ENCODE measurements at places on chromosomes 7 and 10.

GRCh38 chr7:82736633-82737032 is 293.1 kb upstream of the CACNA2D1 start:
- no peak for DNase-seq

- no peak for DNase-seq
These were observed 26.2 kb upstream of the ZNF716 start for GRCh38 chr7:57423768-57424167.

GRCh38 chr10:52573347-52573746 is 199.2 kb downstream of the MBL2 start:
- no peak for DNase-seq

GRCh38 chr10:96263669-96264068 is 7.7 kb downstream of the BLNK start:
- no peak for DNase-seq

GRCh38 chr10:35451151-35452016 is 115.1 kb downstream of the CCNY start:
- DNase-seq: peak; percentile 47

GRCh38 chr7:50626286-50626685 is 61.1 kb upstream of the DDC start:
- no peak for DNase-seq

GRCh38 chr7:144821067-144821466 is 14.8 kb downstream of the TPK1 start:
- no peak for DNase-seq

DNA sequence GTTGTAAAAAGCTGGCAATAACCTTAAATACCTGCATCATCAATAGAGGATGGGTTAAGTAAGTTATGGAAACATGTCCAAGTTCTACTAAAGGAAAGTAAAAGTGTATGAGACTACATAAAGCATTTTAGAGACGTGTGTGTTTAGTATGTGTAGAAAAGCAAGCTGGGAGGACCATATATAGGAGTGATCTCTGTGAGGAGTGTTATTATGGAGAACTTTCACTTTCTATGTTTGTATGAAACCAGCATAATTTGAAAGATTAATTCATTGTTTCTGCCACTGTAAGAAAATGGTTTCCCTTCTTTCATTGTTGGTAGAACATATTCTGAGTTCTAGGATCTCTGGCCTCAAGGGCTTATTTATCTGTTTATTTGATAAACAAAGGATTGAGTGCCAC is 19.2 kb upstream of the PDLIM1 start:
- DNase-seq: peak; percentile 26

DNA sequence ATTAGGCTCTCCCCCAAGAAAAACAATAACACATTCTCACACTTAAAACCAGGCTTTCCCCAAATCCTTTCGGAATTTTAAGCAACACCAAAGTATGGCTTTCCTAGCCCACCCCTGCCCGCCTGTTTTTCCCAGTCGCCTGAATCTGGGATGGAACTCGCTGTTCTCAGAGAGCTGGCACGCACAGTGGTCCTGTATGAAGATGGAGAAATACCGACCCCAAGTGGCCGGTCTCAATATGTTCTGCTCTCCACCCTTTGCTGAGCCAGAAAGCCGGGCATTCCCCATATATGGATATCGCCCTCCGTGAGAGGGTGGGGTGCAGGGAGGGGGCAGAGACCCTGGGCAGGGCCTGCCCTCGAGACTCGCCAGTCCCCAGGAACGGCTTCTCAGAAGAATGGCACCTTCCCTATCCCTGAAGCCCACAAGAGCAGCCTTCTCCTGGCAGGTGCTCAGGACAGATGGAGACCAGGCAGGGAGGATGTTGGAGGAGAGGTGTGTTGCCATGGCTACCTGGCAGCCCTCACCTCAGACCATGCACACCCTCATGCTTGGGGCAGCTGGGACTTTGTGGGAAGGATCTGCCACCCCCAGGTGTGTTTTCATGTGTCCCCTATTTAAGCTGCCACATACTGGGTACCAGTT is 3.4 kb downstream of the TACR2 start:
- DNase-seq: peak; percentile 69

DNA sequence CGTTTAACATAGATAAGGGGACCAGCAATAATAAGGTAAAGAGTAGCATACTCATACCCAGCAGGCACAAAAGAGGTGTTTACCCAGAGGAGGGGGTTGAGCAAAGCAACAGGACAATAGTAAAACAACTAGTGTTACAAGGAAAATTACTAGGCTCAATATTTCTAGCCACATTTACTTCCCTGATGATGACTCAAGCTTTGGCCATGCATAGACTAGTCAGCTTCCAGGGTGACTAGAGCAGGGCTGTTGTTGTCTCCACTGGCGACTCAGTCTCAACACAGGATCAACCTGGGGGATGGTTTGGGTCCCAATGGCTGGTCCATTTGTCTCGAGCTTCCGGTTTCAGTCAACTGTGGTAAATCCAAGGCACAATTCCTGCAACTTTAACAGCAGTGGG is 217.7 kb upstream of the KCND2 start:
- no peak for DNase-seq

DNA sequence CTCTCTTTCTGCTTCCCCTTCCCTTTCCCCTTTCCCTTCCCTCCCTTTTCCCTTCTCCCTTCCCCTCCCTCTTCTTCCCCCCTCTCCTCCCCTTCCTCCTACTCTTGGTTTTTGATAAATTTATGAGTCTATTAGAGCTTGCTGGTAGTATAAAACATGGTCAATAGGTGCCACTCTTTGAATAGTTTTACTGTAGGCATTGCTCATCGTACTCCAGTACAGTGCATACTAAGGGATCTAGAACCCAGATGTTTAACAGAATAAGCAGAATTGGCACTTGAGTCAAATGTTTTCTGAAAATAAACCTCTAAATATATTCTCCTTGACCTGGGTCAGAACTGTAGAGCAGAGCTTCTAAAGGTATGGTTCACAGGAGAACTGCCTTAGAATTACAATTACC is 126.7 kb downstream of the SORCS3 start:
- no peak for DNase-seq

- DNase-seq: no peak
These were observed 239.6 kb downstream of the SKAP2 start for GRCh38 chr7:26624839-26625238.

GRCh38 chr7:48611993-48612392 is 312.4 kb upstream of the CDC14C start:
- no peak for DNase-seq

DNA sequence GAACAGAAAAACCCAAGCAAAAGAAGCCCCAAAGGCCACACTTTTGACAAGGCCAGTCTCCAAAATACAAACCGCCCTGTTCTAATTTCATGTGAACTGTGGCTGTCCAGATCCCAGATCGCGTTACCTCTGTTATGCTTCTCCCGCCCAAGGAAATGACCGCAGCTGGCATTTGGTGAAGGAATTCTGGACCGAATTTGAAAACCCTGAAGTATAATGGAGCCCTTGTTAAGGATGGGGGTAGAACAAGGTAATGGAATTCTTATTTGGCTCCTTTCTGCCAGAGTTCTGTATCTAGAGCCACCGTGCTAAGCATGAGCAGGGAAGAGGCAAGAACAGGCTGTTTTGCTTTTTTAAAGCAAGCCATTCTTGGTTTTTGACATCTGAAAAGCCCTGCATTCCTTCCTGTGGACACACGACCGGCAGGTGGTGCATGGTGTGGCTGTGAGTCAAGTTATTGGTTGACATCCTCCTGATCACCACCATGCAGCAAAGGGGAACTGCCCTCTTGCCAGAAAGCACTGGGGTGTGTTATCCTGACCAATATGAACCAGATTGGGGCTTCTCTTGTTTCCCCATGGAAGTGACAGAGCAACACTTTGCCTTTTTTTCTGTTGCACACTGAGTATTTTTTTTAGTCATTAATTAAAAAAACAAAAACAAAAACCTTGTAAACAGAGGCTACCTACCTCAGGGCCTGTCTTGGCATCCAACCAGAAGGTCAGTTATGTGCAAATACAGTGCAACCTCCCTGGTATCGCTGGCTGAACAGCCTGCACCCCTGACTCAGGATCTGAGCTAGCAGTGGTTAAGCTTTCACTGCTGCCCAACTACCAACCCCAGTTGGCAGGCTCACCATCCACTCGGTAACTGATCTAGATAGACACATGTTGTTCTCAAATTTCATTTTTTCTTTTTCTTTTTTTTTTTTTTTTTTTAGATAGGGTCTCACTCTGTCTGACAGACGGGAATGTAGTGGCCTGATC is 14.2 kb downstream of the UCMA start:
- no peak for DNase-seq

- DNase-seq: no peak
These were observed 32.7 kb upstream of the ZNF438 start for GRCh38 chr10:31064348-31064747.

DNA sequence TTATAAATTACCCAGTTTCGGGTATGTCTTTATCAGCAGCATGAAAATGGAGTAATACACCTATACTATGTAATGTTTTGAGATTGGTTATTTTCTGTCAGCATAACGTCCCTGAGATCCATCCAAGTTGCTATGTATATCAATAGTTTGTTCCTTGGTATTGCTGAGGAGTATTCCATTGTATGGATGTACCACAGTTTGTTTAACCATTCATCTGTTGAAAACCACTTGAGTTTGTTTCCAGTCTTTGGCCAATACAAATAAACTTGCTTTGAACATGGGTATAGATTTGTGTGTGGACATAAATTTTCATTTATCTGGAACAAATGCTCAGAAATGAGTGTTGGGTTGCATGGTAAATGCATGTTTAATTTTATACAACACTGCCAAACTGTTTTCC is 103.3 kb upstream of the GSDME start:
- DNase-seq: no peak
